Suppressor macrophage treated with lipopolysaccharide for 4 hours (primary cell): ENCODE measurements at places on chromosomes 2 and 18.

DNA sequence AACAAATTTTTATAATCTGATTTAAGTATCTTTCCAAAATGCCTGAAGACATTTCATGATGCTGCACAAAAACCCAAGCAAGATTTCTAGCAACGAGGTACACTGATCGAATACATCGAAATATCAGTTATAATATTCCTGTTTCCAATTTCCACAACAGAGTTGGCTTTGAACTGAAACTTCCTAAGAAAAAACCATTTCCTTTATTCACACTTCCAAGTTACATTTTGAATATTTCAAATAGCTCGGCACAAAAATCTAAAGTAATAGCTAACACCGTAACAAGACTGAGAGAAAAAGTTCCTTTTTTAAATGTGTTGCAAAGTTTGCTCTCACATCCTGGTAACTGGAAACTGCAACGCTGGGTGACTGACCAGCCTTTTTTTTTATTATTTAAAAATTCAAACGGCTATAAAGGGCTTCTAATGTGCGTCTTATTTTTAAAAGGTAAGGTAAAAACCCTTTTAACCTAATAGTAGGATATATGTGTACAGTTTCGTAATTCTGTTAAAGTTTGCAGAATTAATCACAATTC lies 1.7 kb downstream of the HNRNPLL start:
- no peak for DNase-seq

GRCh38 chr2:86309966-86310365 lies 27.5 kb downstream of the REEP1 start:
- no peak for DNase-seq

DNA sequence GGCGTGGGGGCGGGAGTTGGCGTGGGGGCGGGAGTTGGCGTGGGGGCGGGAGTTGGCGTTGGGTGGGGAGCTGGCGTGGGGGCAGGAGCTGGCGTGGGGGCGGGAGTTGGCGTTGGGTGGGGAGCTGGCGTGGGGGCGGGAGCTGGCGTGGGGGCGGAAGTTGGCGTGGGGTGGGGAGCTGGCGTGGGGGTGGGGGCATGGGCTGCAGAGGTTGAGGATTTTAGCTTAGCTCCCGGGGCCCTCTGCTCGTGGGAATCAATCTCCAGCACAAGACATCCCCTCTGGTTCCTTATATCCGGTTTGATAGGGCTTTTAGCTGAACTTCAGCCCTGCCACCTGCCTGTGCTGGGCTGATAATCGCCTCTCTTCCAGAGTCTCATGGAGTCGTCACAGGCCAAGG lies 177.0 kb downstream of the LDLRAD4 start:
- no peak for DNase-seq

DNA sequence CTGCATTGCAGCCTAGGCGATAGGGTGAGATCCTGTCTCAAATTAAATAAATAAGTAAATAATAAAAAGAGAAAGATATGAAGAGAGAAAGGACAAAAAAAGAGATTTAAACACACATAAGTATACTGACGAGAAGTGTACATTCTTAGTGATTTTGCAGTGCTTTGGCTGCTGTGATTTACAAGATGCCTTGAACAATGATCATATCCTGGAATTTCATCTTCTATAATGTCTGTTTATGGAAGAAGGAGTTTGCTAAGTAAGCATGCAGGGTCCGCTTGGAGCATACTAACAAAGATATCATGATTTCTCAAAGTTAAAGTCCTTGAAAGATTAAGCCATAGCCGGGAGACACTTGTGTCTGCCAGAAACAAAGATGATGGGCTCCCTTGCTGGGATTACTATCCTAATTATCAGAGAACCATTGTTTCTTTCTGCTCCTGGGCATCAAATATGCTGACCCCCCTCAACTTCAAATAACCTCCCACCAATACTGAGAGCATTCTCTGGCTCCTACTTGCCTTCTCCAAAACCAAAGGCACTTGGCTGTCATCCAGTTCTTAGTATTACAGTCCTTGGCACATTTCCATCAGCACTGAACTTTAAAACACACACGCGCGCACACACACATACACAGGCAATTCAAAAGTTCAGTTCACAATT lies 47.5 kb upstream of the STAM2 start:
- DNase-seq = peak; percentile 79

DNA sequence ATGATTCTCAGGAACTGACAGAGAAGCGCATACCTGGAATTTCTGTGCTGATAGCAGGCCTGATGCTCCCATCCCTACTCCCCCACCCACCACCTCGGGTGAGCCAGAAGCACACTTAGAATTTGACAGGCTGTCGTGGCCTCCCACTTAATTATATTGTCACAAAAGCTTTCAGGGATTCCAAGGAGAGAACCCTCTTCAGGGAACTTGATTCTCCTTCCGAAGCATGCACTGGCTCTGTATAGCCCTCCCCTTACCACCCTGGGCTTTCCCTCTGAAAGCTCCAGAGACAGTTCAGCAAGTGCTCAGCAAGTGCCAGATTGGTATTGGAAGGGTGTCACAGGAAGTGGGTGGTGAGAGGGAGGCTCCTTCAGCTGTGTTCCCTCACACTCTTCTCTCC lies 252.5 kb upstream of the SIX2 start:
- no peak for DNase-seq

DNA sequence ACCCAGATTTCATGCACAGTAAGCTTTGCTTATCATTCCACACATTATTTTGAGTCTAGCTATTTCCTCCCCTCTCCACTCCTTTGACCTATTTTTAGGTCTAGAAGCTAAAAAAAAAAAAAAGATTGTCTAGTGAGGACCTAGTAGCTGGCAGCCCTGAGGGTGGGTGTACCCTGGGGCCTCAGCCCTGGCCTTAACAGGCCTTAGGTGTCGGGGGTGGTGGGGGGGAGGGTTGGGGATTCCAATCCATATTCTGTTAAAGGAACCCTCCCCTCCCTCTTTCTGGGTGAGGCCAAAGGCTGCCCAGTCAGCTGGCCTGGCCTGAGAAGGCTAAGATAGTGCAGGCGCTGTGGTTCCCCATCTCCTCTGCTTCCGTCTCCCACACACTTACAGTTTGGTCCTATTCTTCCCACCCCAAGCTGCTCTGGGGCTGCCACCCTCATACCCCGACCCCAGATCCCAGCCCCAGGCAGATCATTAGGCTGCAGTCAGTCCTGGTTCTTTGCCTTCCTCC lies 65.5 kb upstream of the HK2 start:
- no peak for DNase-seq

GRCh38 chr2:232454630-232455029 lies 1.3 kb upstream of the ALPI start:
- DNase-seq = no peak

GRCh38 chr18:3983351-3983969 lies 471.6 kb downstream of the DLGAP1 start:
- DNase-seq = no peak

DNA sequence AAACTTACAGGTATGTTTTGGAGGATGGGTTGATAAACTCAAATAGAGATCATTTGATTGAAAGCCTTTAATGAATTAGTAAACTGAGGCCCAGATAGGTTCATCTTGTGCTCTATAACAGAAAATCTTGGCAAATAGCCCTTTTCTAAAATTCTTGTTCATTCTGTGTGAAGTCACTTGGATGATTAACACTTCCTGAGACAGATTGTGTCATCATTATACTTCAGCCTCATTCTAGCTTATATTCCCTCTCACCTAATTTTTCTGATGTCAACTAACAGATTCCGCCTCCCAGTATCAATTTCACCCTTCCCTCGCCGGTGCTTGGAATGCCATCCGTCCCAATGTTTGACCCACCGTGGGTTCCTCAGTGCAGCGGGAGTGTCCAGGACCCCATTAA lies 84.2 kb upstream of the RPE start:
- DNase-seq = no peak

DNA sequence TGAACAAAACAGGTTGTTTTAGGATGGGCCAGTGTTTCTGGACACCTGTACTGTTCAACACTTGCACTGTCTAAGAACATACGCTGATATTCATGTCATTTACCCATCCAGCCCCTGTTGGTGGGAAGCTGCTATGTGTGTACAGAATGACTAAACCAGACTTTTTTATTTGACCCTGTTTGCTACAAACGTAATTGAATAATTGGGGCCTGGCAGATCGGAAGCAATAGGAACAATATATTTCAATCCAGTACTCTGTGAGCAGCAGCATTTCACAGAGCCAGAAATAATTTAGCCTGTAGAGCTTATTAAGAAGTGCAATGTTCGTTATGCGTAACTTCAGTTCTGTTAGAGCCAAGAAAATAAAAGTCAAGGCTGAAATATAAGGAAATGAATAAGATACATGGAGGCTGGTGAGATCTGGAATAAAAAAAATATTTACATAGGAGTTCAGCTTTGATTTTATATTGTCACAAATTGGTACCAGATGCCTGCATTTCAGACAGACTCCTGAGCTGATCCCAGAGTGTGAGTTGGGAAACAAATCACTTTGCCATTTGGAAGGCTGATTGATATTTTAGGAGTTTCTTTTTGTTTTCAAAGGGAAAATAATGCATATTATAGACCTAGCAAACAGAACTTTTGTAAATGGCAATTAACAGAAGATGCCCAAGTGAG lies 19.7 kb downstream of the CABLES1 start:
- no peak for DNase-seq

- peak; percentile 73 for DNase-seq
Measured at GRCh38 chr2:99756059-99756458, 266.2 kb upstream of the REV1 start.

GRCh38 chr18:76496194-76496890 lies 1.3 kb upstream of the ZNF516 start:
- peak; percentile 78 for DNase-seq

DNA sequence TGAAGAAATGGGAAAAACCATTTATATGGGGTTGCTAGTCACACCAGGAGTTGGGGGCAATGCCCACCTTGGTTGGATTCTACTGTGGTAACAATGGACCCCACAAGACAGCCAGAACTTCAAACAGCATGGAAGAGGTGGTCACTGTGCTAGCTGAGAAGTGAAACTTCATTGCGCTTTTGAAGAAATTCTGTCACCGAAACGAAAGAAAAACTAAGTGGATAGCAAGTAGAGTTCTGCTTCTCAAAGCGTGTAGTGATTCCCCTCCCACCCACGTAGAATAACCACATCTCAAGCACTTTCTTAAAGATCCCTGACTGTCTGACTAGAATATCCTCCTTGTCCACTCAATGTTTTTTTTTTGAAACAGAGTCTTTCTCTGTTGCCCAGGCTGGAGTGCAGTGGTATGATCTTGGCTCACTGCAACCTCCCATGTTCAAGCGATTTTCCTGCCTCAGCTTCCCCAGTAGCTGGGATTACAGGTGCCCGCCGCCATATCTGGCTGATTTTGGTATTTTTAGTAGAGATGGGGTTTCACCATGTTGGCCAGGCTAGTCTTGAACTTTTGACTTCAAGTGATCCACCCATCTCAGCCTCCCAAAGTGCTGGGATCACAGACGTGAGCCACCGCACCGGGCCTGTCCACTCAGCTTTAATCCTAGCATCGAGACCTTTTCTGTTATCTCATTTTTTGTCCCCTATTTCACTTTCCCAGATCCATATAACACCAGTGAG lies 30.1 kb upstream of the CCL20 start:
- peak; percentile 90 for DNase-seq

- no peak for DNase-seq
Measured at GRCh38 chr18:32899819-32900218, 127.0 kb upstream of the KLHL14 start.

- no peak for DNase-seq
Measured at GRCh38 chr18:58387716-58388115, 241.2 kb downstream of the ALPK2 start.

GRCh38 chr18:44841221-44841620 lies 160.5 kb downstream of the SETBP1 start:
- no peak for DNase-seq

DNA sequence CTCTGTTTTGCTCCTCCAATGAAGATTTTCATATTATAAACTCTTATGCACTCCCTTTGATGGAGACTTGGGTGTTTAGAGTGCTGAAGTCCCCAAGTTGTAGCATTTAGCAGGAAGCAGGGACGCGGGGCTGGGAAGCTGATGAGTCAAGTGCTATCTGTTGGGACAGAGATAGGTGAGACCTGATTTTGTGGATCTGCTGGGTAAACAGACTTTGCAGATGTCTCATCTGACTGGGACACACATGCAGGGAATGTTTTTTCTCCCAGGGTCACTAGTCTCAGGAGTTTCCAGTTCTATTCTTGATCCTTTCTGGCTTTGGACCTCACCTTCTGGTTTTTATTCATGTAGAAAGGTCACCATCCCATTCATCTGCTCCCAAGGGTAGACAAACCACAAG lies 79.7 kb upstream of the ACAA2 start:
- DNase-seq = no peak

DNA sequence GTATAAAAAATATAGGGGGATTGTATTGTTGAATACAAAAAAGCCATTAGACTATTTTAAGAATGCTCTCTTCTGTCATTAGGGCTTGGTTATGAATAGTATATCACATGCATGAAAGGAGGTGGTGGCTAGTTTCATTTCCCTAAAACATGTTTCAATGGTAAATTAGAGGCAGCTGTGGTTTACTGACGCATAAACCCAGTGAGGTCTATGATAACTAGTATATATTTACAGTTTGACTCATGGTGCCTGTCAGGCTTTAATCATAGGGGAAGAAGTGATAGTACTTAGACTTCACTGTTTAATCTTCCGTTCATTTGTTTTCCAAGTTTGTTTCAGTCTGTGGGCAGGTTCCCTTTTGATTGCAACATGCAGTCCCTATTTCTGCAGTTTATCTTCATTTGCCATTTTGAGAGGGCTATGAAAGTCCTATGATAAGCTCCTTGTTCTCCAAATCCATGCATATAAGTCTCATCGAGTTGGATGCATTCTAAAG lies 55.1 kb upstream of the MAP4K3 start:
- peak; percentile 96 for DNase-seq
